Right lung (tissue), 10 donors: ENCODE measurements at places on chromosomes 11 and 22.

DNA sequence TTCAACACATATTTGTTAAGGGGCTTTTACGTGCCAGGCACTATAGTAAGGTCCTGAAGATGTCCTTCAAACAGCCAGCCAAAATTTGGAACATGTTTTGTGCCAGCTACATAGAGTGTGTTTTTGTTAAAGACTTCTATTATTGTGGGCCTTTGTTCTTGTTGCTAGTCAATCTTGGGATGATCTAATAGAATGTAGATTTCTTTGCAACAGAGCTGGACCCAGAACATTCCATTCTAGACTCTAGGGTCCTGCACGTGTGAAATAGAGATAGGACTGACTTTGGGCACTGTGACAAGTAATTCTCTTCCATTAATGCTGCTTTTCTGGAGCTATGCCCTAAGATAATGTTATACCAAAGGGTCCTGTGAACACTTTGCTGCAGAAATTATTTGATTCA lies 16.9 kb upstream of the IPO7 start:
- DNase-seq: no peak

DNA sequence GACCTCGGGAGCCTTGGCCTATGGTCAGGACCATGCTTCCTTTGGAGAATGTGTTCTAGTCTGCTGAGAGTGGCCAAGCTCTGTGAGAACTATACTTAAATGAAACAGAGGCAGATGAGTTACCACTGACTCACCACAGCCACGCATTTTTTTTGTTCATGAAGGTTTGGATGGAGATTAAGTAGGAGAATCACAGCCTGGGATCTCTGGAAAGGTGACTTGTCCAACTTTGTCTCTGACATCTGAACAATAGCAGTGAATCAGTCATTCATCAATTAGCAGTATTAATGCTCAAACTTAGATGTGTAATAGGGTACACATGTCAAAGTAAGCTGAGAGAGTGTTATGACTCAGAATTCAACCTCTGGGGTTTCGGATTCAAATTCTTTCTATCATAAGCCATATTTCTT lies 100.7 kb upstream of the ANO3 start:
- no peak for DNase-seq

- peak; percentile 11 for DNase-seq
Measured at GRCh38 chr11:48109046-48109666, 107.5 kb upstream of the OR4B1 start.

DNA sequence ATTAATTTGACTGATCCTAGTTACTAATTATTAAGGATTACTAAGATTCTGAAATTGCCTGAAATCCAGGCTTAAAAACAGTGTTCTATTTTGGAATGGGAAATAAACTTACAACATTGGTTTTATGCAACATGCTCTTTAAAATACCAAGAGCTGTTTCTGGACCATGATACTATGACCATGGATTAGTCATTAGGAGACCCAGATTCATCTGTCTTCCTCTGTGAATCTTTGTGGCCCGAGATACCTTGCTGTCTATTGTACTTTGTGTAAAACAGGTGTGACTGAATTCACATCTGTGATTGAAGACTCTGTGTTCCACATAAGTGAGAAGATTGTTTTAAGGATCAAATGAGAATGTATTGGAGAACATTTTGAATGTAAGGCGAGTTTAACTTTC lies 98.8 kb downstream of the HSD17B12 start:
- no peak for DNase-seq

DNA sequence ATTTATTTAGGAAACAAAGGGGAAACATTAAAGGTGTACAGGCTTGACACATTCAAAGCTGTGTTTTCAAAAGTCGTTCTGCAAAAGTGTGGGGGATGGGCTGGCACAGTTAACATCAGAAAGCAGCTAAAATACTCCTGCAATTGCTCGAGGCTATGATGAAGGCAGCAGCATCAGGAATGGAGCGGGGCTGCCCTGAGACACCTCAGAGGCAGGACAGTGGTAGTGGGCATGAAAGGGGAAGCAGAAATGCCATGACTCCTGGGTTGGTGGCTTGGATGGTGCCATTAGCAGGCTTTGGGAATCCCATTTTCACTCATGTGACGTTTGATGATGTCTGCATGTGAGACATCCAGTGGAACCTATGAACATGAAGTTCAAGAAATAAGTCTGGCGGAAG lies 646 bp downstream of the NCAPD3 start:
- no peak for DNase-seq

GRCh38 chr11:91258876-91259275 lies 965.7 kb upstream of the FAT3 start:
- no peak for DNase-seq

- DNase-seq: no peak
Measured at GRCh38 chr11:65552388-65552951, 5.7 kb downstream of the LTBP3 start.

DNA sequence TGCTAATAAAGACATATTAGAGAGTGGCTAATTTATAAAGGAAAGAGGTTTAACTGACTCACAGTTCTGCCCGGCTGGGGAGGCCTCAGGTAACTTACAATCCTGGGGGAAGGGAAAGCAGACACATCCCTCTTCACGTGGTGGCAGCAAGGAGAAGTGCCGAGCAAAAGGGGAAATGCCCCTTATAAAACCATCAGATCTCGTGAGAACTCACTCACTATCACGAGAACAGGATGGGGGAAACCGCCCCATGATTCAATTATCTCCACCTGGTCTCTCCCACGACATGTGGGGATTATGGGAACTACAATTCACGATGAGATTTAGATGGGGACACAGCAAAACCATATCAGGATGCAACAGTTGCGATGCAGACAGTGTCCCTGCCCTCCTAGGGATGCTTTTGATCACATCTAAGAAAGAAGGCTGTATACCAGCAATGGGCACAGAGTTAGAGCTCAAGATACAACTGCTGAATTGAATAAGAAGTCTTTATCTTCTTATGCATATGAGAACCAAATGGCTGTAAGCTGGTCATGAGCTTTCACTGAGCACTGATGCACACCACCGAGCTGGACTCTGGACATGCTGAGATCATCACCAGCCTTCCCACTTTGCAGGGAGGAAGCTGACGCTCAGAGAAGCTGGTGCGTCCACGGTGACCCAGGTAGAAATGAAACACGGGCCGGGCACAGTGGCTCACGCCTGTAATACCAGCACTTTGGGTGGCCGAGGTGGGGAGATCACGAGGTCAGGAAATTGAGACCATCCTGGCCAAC lies 255.2 kb downstream of the MN1 start:
- DNase-seq: no peak
